NCI-H1092 (cell line): ENCODE measurements at places on chromosomes 4 and X.

DNA sequence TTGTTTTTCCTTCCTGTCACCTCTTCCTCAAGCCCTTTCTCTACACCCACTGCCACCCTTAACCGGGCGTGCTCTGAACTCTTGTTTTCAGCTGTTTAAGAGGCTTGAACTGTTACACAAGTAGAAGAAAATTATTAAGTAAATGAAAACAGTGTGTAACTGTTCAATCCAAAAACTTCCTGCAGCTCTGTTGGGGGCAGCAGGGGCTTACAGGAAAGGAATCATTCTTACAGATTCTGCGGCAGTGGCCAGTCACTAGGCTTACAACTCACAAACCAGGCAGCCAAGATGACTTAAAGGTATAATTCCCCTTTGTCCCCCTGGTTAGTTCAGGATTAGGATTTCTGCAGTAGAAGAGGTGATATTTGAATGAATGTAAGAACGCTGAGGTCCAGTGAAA, 70.2 kb upstream of the ETNPPL start:
- DNase-seq = no peak

- no peak for DNase-seq
These were observed 19.2 kb downstream of the ZFYVE28 start for GRCh38 chr4:2399216-2399615.

DNA sequence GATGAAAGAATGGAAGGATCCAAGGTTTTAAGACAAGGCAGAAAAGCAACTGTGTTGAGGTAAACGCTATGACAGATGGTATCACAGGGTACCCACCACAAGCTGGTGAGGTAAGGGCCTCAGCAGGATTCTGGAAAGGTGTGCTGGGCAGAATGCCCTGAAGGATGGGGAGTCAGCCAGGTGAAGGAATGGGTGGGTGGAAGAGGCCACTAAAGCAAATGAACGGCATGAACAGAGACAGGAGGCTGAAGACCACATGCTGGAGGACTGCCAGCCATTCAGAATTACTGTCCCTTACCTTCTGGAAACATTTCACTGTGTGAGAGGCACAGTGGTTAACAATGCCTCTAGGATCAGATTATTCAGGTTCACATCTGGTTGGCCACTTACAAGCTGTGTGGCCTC, 23.6 kb downstream of the GPRIN3 start:
- no peak for DNase-seq

- DNase-seq = peak; percentile 90
These were observed 65.6 kb downstream of the ASB9 start for GRCh38 chrX:15204130-15204751.

DNA sequence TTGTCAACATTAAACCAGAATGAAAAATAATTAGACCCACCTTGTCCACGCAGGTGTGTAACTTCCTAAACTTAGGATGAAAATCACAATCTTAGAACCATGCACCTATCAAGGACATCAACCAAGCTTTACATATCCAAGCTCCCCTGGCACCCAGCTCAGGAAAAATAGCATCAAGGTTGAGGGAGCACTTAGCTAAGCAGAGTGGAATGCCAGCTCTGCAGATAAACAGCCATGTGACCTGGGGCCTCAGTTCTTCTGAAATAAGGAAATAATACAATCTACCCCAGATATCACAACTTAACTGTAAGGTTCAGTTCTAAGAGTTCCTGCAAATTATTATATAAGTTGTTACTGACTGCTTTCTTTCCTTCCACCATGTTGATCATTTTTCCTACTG, 64.7 kb downstream of the DHX15 start:
- DNase-seq = no peak

DNA sequence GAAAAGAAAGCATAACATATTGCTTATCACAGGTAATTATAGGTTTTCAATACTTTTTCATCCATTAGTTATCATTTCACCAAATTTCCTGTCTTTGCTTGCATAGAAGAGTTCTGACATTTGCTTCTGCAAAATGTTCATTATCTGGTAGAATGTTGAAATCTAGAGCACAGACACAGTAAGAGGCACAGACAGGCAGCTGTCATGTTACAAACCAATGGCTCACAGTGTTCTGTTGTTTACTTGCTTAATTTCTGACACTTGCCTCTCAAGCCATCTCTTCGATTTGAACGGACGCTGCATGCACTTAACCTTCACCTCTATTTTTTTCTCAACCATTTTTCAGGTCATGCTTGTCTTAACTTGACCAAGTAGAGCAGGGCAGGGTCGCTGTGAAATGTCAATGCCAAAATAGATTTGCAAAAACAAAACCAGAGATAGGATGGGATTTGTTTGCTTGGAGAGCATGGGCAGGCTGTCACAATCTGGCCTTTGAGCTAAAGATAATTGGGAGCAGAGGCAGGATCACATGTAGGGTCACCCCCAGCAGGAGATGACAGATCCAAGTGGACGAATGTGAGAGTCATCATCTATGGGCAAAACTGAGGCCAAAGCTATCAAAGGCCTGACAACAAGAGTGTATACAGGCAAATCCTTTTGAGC, 292.3 kb downstream of the SMARCA1 start:
- no peak for DNase-seq

DNA sequence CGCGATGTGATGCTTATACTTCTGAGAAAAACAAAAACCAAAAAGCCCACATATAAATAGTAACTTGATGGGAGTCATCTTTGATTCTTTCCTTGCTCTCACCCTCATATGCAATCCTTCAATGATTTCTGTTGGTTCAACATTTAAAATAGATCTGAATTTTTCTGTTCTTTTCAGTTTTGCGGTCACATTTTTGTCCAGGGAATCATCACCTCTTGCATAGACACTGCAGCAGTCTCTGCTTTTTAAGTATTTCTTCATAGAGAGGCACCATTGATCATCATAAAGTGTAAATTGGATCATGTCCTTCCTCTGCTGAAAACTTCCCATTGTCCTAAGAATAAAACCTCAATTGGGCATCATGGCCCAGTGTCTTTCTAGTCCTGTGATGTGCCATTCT, 81.1 kb upstream of the SLC4A4 start:
- no peak for DNase-seq

DNA sequence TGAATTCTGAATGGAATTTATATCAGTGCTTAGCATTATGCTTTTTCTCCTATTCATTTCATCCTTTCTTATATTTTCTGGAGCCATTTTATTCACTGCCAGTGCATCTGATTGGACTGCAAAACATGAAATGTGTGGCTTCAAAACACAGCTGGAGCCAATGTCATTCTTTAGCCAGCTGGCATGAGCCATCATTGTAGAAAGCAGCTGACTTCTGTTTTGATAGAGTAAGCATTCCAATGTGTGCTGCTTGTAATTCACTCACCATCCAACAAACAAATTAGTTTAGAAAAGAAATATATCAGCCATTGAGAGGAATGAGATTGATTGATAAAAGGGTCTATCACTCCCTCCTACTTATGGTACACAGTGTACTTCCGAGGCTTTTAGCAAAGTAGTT, 2616.0 kb downstream of the ARAP2 start:
- DNase-seq = no peak

- no peak for DNase-seq
These were observed 122.6 kb upstream of the BMPR1B start for GRCh38 chr4:94635177-94635576.

DNA sequence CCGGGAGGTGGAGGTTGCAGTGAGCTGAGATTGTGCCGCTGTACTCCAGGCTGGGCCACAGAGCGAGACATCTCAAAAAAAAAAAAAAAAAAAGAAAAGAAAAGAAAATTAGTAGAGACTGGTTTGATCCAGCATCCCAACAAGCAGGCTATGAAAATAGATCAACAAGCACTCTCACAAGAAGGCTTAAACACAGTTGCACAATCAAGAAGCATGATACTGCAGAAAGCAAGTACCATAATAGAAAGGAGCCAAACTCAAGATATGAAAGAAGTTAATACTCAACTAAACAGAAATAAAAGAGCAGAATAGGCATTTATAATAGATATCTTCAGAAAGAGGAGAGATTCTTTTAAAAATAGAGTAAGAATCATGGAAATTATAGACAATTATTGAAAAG, 10.6 kb downstream of the TLR6 start:
- no peak for DNase-seq
